AG08396 (cell line): ENCODE measurements at places on chromosomes 7 and 10.
A peak's percentile ranks its signal among the peaks of the same experiment; 100 is the strongest.

DNA sequence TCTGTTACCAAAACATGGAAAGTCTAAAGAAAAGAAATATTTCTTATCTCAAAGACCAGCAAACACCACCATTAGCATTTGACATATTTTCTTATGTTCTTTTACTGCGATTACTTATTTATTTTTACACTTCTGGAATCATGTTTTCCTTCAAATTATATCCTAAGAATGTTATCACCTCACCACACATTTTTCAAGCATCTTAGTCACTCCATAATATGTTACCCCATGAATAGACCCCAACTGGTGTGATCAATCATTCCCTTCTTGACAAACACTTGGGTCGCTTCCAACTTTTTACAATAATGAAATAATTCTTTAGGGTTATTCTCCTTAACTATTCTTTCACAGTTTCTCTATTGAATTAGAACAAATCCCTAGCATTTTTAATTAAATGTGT lies 67.4 kb downstream of the AMPH start:
- DNase-seq = no peak

GRCh38 chr10:9743639-9744038 lies 1274.0 kb upstream of the CELF2 start:
- DNase-seq = no peak

- no peak for DNase-seq
Measured at GRCh38 chr7:68192941-68193340, 1196.3 kb downstream of the TYW1 start.

DNA sequence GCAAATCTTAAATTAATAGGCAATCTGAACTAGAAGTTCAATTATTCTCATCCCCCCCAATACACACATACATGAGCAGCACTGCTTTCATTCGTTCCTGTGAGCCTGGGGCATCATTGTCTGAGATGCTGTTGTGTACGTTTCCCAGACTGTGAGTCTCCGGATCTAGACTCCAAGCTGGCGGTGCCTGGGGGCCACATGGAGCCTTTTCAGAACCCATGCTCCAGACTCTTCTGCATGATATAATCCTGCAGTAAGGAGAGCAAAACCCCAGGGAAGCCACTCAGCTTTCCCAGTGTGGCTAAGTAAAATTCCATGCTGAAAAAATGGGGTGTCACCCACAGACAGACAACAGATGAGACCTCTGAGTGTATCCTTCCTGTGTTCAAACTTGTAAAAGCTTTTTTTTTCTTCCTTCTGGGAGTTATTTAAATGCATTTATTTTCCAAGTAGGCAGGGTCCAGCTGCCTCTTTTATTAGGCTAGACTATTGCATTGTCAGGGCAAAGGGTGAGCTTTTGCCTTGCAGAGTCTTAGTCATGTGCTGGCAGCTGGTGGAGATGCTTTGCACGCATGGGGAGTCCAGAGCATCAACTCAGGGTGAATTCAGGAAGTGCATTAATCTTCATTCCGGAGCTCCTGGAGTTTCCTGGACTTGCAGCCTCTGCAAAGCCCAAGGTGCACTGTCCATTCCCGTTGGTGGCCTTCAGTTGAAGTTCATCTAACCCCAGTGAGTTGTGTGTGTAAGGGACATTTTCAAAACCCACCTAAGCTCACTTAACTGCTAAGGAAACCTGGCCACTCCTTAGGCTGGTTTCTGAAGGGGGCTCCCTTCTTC lies 185.7 kb upstream of the ADO start:
- DNase-seq = peak; percentile 66

GRCh38 chr7:129238546-129238945 lies 13.7 kb downstream of the AHCYL2 start:
- DNase-seq = no peak

DNA sequence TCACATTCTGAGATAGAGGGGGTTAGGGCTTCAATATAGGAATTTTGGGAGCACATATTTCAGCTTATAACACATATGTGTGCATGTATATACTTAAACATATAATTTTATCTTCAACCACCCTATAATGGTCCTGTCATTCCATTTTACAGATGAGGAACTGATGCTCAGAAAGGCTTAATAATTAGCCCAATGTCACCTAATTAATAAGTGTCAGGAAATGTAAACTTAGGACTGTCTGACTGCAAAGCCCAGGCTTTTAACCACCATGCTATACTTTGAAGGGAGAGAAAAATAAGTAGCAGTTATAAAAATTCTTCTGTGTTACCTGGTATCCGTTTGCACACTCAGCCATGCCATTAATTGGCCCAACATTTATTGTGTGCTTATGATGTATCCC lies 172.6 kb downstream of the SKIDA1 start:
- DNase-seq = no peak
